ENCODE measurements at places on chromosomes 1 and 21. TPM values are rescaled to one million over a fixed set of nuclear protein-coding genes. Genes with fewer than 3 reads are reported as not detected.

DNA sequence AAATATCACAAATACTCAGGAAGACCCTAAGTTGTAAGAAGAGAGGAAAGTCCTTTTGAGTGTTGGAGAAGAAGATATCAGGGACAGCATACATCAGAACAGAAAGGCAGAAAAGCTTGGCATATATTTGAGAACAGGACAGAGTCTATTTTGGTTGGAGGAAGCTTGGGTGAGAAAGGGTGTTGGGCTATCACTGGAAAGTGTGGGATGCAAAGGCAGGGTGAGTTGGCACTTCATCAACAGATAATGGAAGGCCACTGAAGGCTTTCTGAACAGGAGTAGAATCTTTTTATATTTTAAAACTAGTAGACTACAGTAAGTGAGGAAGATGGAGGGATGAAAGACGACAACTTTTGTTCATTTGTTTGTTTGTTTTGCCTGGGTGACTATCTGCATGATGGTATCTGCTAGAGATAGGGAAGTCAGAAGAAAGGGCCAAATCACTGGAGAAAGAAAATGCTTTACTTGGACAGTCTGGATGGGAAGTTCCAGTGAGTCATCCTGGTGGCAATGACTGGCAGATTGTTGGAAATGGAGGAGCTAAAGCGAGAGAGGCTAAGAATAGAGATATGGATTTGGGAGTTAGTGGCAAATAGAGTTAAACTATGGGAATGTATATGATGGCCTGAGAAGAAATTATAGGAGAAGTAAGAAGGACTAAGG, 33.7 kb upstream of the KCNA2 start:
- no peak overlapping the region for H3K4me3 ChIP-seq
- no peaks in the 10 kb centered on the region for H3K4me1 ChIP-seq
- no peak overlapping the region for H3K27ac ChIP-seq
- H3K36me3 ChIP-seq = no peaks in the 10 kb centered on the region

GRCh38 chr1:30064547-30064946, 658.8 kb downstream of the MATN1 start:
- H3K36me3 ChIP-seq = no peaks in the 10 kb centered on the region
- no peak overlapping the region for H3K27ac ChIP-seq
- H3K4me1 ChIP-seq = no peaks in the 10 kb centered on the region
- H3K27me3 ChIP-seq = no peaks in the 10 kb centered on the region
- H3K4me3 ChIP-seq = no peak overlapping the region

- H3K4me1 ChIP-seq = no peaks in the 10 kb centered on the region
- no peak overlapping the region for H3K27ac ChIP-seq
- H3K27me3 ChIP-seq = peaks cover 24% of the 10 kb centered on the region
- no peaks in the 10 kb centered on the region for H3K36me3 ChIP-seq
- DNase-seq = no peak
Observed at GRCh38 chr1:44611419-44611818, 62.9 kb downstream of the TMEM53 start.

DNA sequence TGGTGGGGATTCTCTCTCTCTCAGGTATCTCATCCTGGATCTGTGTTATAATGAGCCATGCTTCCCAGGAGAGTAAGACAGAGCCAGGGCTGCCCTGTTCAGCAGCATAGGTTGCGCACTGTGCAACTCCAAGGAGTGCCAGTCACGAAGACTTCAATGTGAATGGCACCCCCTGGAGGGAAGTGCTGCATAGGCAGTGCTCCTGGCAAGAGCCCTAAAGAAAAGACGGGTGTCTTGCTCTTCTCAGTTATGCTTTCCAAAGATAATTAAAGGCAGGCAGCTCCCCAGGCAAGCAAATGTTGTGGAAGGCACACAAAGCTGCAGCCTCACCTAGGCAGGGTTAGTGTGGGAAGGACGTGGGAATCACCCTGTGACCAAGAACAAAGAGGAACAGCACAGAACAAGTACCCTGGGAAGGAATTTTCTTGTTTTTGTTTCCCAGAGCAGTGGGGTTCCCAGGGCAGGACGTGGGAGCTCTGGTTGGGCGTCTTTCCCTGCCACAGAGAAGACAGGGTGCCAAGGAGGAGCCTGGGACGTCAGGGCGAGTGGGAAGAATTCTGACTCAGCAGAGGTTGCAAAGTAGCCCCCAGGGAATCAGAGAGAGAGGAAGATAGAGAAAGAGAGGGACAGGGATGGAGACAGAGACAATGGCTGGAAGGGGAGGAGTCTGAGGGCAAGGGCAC, 120.9 kb downstream of the KCNN3 start:
- peak; percentile 18 for DNase-seq
- peaks cover 46% of the 10 kb centered on the region for H3K27me3 ChIP-seq
- H3K36me3 ChIP-seq = no peaks in the 10 kb centered on the region
- no peaks in the 10 kb centered on the region for H3K4me1 ChIP-seq

DNA sequence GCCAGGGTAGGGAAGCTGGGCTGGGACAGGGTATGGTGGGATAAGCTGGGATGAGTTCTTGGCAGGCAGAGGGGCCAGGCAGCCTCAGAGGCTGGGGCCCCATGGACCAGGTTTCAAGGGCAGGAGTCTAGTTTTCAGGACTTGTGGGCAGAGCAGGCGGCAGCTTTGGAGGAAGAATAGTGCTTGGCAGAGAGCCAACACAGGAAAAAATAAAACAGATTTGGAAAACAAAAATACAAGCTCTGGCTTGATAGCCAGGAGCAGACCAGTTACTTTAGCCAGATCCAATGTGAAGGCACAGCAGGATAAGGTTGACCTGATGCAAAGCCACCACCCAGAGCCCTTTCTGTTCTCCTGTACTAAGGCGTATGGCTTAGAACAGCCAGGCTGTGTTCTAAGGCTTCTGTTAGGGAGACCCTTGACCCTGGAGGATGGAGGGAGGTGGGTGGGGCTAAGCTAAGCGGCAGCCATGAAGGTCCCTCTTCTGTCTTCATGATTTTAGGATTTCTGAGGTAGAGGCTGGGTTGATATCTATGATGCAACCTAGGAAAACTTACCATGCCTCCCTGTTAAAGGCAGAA, 5.5 kb downstream of the TRAF5 start:
- no peak for DNase-seq
- no peak overlapping the region for H3K4me3 ChIP-seq
- H3K27me3 ChIP-seq = no peaks in the 10 kb centered on the region
- H3K36me3 ChIP-seq = no peaks in the 10 kb centered on the region
- H3K4me1 ChIP-seq = peaks cover 15% of the 10 kb centered on the region

DNA sequence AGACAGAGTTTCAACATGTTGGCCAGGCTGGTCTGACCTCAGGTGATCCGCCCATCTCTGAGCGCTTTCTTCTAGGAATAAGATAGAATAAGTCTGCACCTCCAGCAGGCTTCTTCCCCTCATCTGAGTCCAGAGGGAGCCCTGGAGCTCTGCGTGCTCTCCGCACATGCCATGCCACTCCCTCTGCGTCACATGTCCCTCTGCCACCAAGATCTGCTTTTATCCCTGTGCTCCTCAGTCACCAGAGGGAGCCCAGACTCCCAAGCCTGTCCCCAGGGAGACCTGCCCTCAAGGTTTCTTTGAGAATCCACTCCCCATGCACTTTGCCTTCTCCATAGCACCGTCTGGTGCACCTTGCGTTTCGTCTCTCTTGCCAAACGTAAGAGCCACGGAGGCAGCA, 213.0 kb downstream of the CAMTA1 start:
- H3K27ac ChIP-seq = no peak overlapping the region
- no peaks in the 10 kb centered on the region for H3K27me3 ChIP-seq
- no peaks in the 10 kb centered on the region for H3K36me3 ChIP-seq
- no peak for DNase-seq

DNA sequence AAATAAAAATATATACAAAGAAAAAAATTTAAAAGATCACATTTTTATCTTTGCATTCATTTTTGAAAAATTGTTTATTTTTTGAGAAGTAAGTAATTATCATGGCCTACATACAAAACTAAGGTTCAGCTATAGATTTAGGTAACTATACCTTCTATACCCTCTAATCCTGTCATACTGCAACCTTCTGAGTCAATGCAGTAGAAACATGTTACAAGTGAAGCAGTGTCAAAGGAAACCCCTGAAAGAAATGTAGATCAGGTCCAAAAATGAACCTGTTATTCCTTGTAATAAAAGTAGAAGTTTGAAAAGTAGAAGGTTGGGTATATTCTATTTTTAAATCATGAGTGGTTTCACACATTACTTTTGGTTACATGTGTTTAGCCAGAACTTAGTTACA, 51.3 kb downstream of the PTGS2 start:
- no peak overlapping the region for H3K4me3 ChIP-seq
- DNase-seq = no peak
- H3K4me1 ChIP-seq = peaks cover 28% of the 10 kb centered on the region
- no peaks in the 10 kb centered on the region for H3K27me3 ChIP-seq

DNA sequence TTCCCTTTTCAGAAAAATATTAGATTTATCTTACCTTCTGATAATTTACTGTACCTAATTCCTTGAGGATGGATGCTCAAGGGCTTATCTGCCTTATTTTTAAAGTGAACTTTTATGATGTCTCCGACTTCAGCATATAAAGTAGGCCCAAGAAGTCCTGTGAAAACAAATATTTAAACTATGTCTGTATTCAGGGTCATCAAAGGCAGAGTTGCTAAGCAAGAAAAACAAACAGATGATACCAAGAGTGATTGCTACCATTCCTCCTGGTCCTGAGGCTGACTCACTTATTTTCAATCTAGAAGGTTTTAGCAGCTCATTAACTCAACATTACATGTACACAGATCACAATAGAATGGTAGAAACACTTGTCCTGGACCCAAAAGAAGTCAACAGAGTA, 14.1 kb downstream of the F5 start:
- H3K4me1 ChIP-seq = no peaks in the 10 kb centered on the region
- DNase-seq = peak; percentile 5
- no peak overlapping the region for H3K4me3 ChIP-seq
- H3K27ac ChIP-seq = no peak overlapping the region
- H3K36me3 ChIP-seq = no peaks in the 10 kb centered on the region
- H3K27me3 ChIP-seq = no peaks in the 10 kb centered on the region

GRCh38 chr1:112026501-112026900, 37.0 kb upstream of the KCND3 start:
- DNase-seq = no peak
- H3K4me3 ChIP-seq = no peak overlapping the region
- H3K27ac ChIP-seq = no peak overlapping the region
- no peaks in the 10 kb centered on the region for H3K27me3 ChIP-seq
- no peaks in the 10 kb centered on the region for H3K36me3 ChIP-seq

DNA sequence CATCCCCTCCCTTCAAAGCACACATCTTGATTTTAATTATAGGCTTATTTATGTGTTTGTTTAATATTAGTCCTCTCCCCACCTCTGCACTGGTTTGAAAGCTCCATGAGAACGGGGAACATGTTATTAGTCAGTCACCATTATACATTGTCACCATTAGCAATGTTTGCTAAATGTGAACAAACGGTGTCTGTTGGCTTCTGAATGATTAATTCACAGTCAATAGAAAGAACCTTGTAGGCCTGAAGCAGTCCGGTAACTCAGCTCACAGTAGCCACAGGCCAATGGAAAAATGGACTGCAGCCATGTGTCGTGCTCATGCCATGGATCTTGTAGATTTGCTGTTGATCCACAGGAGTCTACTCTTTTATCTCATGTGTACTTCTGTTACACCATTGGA, 49.7 kb upstream of the NHLH2 start:
- H3K4me1 ChIP-seq = no peaks in the 10 kb centered on the region
- H3K36me3 ChIP-seq = no peaks in the 10 kb centered on the region
- H3K27ac ChIP-seq = no peak overlapping the region
- no peaks in the 10 kb centered on the region for H3K27me3 ChIP-seq
- no peak for DNase-seq
- H3K4me3 ChIP-seq = no peak overlapping the region

DNA sequence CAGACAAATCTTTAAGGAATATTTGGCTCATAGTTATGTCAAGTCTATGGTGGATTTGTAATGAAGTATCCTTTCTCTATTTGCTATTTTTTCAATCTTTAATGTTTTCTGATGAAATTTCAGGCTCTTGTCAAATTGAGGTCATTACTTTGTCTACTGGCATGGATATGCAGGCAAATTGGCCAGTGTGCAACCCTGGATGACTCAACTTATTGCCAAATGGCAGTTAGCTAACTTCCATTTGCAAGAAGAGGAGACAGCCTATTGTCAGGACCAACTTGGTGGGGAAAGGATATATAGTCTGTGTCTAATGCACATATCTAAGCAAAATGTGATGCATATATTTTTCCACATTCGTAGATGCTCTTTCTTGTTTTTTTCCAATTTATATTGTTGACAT, 530.5 kb downstream of the PTBP2 start:
- no peak for DNase-seq
- no peak overlapping the region for H3K4me3 ChIP-seq
- no peak overlapping the region for H3K27ac ChIP-seq
- H3K36me3 ChIP-seq = no peaks in the 10 kb centered on the region

DNA sequence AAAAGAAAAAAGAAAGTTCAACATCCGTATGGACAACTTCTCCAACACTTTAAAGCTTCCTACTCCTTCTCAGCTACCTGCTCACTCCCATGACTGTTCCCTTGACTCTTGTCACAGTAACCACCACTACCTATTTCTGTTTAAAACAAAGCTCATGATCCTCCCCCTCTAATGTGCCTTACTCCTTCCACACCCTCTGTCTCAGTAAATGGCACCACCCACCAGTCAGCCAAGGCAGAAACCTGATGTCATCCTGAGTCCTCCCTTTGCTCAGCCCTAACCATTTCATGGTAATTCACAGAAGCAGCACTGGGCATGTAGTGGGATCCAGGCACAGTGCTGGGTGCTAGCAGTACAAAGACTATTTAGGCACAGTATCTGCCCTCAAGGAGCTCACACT, 63.0 kb upstream of the PPM1J start:
- H3K27ac ChIP-seq = no peak overlapping the region
- peaks cover 4% of the 10 kb centered on the region for H3K27me3 ChIP-seq
- no peaks in the 10 kb centered on the region for H3K36me3 ChIP-seq
- no peaks in the 10 kb centered on the region for H3K4me1 ChIP-seq
- no peak overlapping the region for H3K4me3 ChIP-seq
- no peak for DNase-seq

- no peaks in the 10 kb centered on the region for H3K36me3 ChIP-seq
- H3K27me3 ChIP-seq = peaks cover 50% of the 10 kb centered on the region
- no peak overlapping the region for H3K4me3 ChIP-seq
- peaks cover 2% of the 10 kb centered on the region for H3K4me1 ChIP-seq
- no peak overlapping the region for H3K27ac ChIP-seq
Observed at GRCh38 chr1:6239950-6240768, 3.8 kb upstream of the HES3 start.

TTC24 gene
- not detected for polyA plus RNA-seq

THEMIS2 gene
- polyA plus RNA-seq = 15.7 TPM

CYP4A11 gene
- polyA plus RNA-seq = not detected

WNT3A gene
- polyA plus RNA-seq = not detected

PLD5 gene
- polyA plus RNA-seq = not detected

NBPF6 gene
- polyA plus RNA-seq = not detected

MTF2 gene
- 20.1 TPM for polyA plus RNA-seq

KANK4 gene
- not detected for polyA plus RNA-seq

OLIG2 gene
- not detected for polyA plus RNA-seq

MARK1 gene
- polyA plus RNA-seq = 1.2 TPM
